Adipose tissue (tissue), 3 donors: ENCODE measurements at places on chromosomes 5 and 9. TPM values are rescaled to one million over a fixed set of nuclear protein-coding genes. Genes with fewer than 3 reads are reported as not detected.

ENHO gene
- 1.1 TPM for polyA plus RNA-seq

POLR3G gene
- 2.9 TPM for polyA plus RNA-seq

LEAP2 gene
- polyA plus RNA-seq, result 0.68 TPM

ZDHHC11 gene
- 4.4 TPM for polyA plus RNA-seq

MAST4 gene
- 2.7 TPM for polyA plus RNA-seq
